ENCODE measurements at places on chromosomes 7 and 10.

DNA sequence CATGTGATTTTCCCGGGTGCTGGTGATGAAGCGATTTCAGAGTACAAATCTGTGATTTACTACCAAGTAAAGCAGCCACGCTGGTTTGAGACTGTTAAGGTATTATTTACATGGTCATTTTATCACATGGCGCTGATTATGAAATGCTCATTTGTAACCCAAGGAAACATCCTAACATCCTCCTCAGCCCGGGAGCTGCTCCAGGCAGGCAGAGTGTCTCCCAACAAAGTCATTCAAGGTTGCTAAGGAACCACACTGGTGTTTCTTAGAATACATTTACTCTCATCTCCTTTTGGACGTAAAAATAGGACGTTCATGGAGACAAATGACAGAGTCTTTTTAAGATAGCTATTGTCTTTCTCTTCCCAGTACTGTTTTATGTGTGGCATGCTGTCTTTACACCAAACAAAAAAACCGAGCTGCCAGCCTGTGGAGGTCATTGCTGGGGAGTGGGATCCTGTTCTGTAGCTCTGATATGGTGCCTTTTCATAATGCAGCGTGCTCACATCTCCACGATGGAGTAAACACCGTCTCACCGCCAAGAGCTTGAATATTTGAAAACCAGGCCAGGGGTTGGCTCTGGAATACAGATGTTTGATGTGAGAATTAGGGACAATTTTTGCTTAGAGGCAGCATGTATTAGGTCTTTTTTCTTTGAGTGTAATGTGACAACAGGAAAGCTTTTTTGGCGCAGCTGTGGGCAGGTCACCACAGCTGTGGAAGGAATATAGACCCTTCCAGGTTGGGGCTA lies 119.6 kb downstream of the DOCK1 start:
- no peak for DNase-seq

DNA sequence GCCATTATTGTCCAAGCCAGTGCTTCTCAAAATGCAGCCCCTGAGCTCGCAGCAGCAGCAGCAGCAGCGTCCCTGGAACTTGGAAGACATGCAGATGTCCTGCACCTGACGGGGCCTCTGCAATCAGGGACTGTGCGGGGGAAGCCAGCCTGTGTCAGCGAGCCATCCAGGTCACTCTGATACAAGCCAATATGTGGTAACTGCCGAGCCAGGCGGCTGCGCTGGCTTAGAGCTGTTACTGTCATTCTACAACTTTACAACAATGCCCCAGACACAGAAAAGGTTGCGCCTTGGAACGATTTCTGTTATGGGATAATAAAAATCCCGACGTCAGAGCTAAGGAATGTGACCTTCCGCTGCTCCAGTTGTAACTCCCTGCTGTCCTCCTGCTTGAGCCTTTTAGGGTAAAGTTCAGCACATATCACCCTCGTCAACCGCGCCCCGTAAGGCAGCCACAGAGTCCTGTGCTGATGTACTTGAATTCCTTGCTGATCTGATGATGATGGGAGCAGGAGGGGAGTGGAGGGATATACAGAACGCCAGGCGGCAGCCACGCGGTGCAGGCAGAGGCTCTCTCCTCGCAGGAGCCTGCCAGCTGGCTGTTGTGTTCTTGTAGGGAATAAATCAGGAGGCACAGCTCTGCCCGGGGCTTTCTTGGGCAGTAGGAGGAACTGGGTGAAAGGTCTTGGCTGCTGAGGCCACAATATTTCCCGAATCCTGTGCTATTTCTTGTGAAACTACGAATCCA lies 20.0 kb upstream of the CRYGN start:
- DNase-seq = no peak

GRCh38 chr7:101031082-101031481 lies 11.2 kb downstream of the MUC17 start:
- DNase-seq = no peak

DNA sequence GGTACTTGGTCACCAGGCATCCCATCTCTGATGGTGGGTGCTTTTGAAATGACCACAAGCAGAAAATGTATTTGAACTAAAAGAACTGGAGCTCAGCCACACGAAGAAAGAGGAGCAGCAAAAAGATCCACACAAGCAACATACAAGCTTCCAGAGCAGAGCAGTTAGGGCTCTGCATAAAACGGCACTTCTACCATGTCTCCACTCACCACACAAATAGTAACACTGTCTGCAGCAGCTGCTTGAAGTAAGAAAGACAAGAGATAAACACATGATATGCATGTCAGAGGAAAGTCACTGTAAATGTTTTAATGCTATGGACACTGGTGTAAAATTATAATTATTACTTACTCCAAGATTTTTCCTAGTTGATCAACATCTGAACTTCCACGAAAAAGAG lies 32.5 kb upstream of the FAM133B start:
- DNase-seq = peak; percentile 35

- no peak for DNase-seq
These were observed 85.3 kb upstream of the PCGF5 start for GRCh38 chr10:91135113-91135512.
